ENCODE measurements at places on chromosomes 3 and 15.
A peak's percentile ranks its signal among the peaks of the same experiment; 100 is the strongest.

DNA sequence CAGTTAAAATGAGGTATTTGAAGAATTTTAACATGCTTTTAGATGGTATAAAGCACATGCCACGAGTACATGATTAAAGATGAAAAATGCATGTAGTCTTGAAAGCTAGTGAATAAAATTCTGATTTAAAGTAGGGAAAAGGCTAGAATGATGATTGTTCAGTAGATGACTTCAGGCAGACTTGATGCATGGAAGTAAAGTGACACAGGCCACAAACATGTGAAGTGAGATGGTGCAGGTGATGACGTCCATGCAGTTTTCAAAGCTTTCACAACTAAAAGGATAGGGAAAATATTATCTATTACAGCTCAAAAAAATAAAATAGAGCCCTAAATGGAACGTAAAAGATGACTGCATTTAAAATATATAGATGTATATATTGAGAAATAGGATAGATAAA lies 140.9 kb downstream of the TFG start:
- no peaks in the 10 kb centered on the region for H3K36me3 ChIP-seq
- no peaks in the 10 kb centered on the region for H3K4me1 ChIP-seq
- no peak for DNase-seq
- no peak overlapping the region for H3K27ac ChIP-seq
- no peaks in the 10 kb centered on the region for H3K27me3 ChIP-seq

DNA sequence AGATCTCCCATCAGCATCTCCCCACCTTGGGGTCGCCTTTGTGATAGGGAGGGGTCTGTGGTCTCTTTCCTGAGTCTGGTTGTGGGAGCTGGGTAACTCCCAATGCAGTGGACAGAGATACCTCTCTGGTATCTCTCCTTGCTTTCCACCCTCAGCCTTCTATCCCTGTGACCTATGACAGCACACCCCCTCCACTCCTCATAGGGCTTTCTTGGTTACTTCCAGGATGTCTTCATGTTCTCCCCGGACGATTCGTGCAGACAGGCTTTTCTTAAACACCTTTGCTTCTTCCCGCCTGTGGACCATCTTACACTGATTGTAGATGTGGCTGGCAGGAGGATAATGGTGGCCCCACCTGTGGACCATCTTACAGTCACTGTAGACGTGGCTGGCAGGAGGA lies 14.2 kb upstream of the NRROS start:
- no peak for DNase-seq
- peaks cover 4% of the 10 kb centered on the region for H3K4me1 ChIP-seq
- no peak overlapping the region for H3K4me3 ChIP-seq
- H3K27me3 ChIP-seq: no peaks in the 10 kb centered on the region

- H3K27ac ChIP-seq: no peak overlapping the region
- no peak for DNase-seq
- H3K4me1 ChIP-seq: no peaks in the 10 kb centered on the region
- no peaks in the 10 kb centered on the region for H3K36me3 ChIP-seq
These were observed 99.5 kb downstream of the DNAJB8 start for GRCh38 chr3:128367221-128367620.

DNA sequence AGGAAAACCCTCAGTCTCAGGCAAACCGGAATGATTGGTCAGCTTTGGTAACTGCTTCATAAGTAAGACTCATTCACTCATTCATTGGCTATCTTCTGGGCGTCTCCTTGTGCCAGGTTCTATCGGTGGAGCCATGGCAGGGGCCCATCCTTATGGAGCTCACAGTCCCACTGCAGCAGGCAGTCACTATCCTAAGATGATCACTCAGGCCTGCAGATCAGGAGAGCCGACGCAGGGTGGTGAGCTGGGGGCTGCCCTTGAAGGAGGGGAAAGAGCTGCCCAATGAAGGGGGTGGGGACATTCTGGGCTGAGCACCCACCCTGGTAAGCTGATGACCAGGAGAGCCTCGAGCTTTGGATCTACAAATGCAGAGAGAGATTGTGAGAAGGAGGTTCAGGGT lies 20.5 kb upstream of the FGD5 start:
- H3K27me3 ChIP-seq: peaks cover 16% of the 10 kb centered on the region
- H3K4me1 ChIP-seq: no peaks in the 10 kb centered on the region
- no peak overlapping the region for H3K27ac ChIP-seq
- no peak overlapping the region for H3K4me3 ChIP-seq

GRCh38 chr15:51585986-51586385 lies 36.6 kb downstream of the DMXL2 start:
- no peak overlapping the region for H3K27ac ChIP-seq
- H3K27me3 ChIP-seq: no peaks in the 10 kb centered on the region
- no peak for DNase-seq

DNA sequence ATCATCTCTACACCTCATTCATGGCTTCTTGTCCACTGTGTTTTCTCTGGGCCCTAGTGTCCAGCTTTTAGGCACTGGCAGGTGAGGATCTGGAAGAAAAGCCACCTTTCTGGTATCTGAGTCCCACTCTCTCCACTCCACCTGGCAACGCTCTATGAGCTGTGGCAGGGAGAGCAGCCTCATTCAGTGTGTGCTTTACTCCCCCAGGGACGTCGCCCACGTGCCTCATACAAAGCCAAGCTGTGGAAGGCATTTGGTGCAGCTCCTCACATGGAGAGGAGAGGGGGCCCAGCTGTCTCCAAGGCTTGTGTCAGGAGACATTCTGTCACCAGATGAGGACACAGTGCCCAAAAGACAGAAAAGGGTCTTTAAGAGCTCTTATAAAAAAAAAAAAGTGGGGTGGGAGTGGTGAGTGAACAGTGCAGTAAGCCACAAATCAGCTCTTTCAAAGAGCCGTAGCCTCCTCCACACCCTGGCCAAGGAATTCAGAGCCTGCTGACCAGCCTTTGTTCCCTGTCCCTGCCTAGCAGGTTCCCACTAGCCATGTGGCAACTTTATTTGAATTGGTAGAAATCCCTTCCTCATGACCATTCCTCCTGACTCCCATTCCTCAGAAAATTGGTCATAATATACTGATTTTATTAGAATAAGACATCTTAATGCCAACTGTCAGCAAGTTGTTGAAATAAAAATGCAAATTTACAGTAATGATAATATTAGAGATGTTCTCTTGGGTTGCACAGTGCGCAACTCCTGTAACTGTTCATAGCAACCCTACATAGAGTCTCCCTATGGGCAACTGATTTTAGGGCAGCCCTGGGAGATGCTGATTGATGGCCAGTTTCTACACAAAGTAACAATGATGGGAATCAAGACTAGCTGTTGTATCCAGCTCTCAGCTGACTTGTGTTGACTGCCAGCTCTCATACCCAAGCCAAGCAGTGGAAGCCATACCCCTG lies 29.5 kb downstream of the GALNT15 start:
- H3K4me1 ChIP-seq: no peaks in the 10 kb centered on the region
- H3K27me3 ChIP-seq: no peaks in the 10 kb centered on the region
- H3K36me3 ChIP-seq: no peaks in the 10 kb centered on the region
- DNase-seq: no peak
- no peak overlapping the region for H3K4me3 ChIP-seq

DNA sequence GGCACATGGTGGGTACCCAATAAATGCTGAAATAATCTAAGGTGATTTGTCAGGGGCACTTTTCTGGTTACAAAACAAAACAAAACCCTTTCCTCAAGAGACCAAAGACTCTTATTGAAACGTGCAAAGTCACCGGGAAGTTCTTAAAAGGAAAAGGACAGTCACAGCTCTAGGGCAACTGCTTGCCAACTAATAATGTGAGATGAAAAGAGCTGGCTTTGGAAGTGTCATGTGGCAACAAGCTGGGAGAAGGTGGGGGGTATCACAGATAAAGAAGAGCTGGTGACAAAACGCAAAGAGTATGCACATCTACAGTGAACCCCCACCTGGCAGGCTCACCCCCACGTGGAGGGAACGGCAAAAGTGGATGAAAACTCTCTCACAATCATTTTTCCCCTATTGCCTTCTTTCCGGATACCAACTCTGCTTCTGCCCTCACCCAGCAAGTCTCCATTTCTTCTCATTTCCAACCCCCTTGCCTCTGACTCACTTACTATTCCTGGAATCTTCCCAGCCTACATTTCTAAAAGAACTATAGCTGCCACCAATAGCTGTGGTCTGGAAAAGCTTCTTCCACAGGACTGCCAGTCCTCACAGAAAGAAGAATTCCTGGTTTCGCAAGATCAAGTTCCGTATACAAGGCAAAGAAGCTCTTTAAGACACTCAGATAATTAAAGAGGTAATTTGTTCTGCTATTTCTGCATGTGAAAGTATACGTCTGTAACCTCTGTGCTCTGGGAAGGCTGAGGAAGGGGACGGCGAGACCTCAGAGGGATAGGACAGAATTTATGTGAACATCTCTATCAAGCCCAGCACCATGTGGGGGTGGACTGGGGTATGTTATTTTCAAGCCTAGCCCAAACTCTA lies 21.8 kb upstream of the ANPEP start:
- H3K27me3 ChIP-seq: no peaks in the 10 kb centered on the region
- no peak for DNase-seq
- H3K4me1 ChIP-seq: peaks cover 5% of the 10 kb centered on the region
- no peaks in the 10 kb centered on the region for H3K36me3 ChIP-seq
- no peak overlapping the region for H3K27ac ChIP-seq
- H3K4me3 ChIP-seq: no peak overlapping the region

DNA sequence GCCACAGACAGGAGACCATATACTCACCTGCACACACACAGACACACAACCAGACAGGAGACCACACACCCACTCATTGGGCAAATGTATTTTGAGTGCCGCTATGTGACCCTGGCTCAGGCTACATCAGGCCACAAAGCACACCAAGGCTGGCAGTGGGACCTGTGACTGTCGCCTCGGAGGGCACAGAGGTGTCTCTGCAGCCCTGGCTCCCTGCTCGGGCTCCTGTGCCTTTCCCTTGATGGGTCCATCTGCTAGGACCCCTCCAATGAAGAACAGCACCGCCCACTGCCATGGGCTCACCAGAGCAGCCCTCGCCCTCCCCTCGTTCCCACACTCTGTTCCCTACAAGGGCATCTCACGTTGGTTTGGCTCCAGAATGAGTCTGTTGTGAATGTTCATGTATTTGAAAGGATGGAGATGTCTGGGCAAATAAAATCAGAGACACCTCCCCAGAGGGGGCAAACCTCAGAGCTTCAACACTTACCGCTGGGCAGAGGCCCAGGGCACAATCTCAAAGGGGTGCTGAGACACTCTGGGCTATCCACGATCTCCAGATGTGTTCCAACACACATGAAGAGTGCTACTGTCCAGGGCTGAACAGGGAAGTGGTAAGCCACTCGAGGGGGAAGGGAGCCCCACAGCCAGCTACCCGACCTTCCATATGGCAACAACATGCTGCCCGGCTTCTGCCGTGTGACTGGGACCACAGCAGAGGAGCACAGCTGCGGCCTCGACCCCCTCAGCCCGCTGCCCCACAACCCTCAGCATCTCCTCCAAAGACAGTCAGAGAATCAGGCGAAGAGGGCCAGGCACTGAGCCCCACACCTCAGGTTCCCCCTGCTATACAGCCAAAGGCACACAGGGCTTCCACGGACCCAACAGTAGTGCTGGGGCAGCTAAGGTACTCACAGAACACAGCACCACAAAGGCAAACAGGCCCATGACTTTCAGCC lies 74.9 kb downstream of the OCA2 start:
- no peaks in the 10 kb centered on the region for H3K4me1 ChIP-seq
- DNase-seq: no peak
- H3K27me3 ChIP-seq: no peaks in the 10 kb centered on the region

DNA sequence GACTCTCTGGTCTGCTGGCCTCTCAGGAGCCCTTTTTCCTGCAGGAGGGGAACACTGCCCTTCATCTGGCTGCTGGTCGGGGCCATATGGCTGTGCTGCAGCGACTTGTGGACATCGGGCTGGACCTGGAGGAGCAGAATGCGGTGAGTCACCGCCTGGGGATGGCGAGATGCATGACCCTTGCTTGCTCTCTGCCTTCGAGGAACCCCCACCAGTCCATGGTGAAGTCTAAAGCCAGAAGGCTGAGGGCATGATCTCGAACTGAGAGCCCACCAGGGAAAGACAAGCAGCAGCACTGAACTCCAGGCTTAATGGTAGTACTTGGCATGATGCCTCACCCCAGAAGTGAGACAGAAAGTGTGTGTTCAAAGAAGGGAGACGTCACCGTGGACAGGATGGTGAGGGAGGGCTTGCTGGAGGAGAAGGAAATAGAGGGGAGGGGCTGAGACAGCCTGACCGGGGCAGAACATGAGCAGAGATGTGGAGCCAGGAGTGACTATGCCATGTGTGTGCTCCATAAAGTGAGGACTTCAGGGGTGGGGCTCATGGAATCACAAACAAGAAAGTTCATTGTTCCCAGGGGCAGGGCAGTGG lies 19.2 kb downstream of the ANKDD1A start:
- no peaks in the 10 kb centered on the region for H3K27me3 ChIP-seq
- DNase-seq: peak; percentile 31
- H3K4me1 ChIP-seq: peaks cover 38% of the 10 kb centered on the region
- H3K36me3 ChIP-seq: no peaks in the 10 kb centered on the region
- peak overlapping the region; percentile 25 for H3K4me3 ChIP-seq
- H3K27ac ChIP-seq: peak overlapping the region; percentile 87

- no peaks in the 10 kb centered on the region for H3K36me3 ChIP-seq
- no peak for DNase-seq
- H3K27ac ChIP-seq: no peak overlapping the region
- H3K27me3 ChIP-seq: no peaks in the 10 kb centered on the region
- no peak overlapping the region for H3K4me3 ChIP-seq
These were observed 258.8 kb upstream of the NR2E3 start for GRCh38 chr15:71551566-71551965.

DNA sequence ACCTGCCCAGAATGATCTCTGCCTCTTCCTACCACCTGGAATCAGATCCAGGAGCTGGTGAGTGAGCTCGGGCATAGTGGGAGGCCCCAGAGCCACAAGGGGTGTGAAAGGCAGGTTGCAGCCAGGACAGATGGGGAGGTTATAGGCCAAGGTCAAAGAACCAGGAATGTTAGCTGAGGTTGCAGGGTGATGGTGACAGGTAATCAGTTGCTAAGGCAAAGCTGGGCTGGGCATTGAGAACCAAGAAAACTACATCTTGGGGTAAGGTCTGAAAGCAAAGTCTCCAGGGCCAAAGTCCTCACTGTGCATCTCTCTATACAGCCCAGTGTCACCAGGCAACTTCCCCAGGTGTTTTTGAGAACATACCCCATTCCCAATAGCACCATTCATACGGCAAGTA lies 38.4 kb upstream of the SLC6A11 start:
- H3K36me3 ChIP-seq: no peaks in the 10 kb centered on the region
- no peak overlapping the region for H3K4me3 ChIP-seq

DNA sequence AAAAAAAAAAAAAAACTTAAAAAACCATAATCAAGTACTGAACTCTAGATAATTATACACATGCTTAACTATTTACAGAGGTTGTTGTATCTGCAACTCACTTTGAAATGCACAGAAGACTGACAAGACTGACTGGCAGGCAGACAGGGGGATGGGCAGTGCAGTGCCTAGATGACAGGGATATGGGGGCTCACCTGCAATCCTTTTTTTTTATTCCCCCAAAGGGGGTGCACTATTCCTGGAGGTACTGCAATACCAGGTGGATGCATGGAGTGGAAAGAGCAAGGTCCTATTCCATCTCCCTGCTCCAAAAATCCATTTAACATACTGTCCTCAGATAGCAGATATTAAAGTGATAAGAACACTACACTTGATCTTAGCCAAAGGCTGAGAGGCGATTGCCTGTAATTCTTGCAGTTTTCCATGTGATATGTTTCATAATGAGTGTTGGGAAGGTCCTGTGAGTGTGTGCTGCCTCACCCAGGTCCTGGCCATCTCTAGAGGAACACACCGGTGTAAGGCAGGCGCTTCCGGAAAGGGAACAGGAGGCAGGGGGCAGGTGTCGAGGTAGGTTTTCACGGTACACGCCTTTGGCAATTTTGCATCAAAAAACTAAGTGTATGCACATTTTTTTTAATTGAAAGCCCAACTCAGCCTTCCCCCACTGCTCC lies 22.7 kb downstream of the SEC61A1 start:
- H3K27me3 ChIP-seq: no peaks in the 10 kb centered on the region
- peaks cover 2% of the 10 kb centered on the region for H3K36me3 ChIP-seq
- H3K4me3 ChIP-seq: peak overlapping the region; percentile 44
- H3K4me1 ChIP-seq: peaks cover 13% of the 10 kb centered on the region
- DNase-seq: no peak
